PC-9 (cell line): ENCODE measurements at places on chromosomes 3 and 15. TPM values are rescaled to one million over a fixed set of nuclear protein-coding genes. Genes with fewer than 3 reads are reported as not detected.
A peak's percentile ranks its signal among the peaks of the same experiment; 100 is the strongest.

Gene UMPS
- total RNA-seq = 35.6 and 61.8 TPM in 2 replicates

Gene GOLGA8S
- 0.09 TPM in 1 of 2 replicates, not detected in the other for total RNA-seq

- no peak for DNase-seq
Measured at GRCh38 chr15:91857772-91858171, 4.3 kb downstream of the SLCO3A1 start.

DNA sequence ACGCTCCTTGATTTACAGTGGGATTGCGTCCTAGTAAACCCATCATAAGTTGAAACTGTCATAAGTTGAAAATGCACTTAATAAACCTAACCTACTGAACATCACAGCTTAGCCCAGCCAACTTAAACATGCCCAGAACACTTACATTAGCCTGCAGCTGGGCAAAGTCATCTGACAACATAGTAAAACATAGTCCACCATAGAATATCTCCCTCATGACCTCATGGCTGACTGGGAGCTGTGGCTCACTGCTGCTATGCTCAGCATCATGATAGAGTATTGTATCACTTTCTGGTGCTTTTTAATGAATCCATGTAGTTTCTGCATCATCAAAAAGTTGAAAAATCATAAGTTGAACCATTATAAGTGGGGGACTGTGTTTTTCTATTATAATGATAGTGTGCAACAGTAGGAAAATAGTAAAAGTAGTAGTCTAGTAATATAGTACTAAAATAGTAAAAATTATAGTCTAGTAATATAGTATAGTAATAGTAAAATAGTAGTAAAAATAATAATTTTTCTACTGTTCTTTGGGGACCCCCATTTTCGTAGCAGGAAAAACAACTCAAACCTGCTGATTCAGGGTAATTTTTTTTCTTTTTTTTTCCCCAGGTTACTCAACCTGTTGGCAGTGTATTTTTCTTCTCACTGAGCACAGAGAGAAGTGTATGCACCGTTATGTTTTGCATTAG, 233.5 kb downstream of the MYRIP start:
- no peak for DNase-seq

Gene SLCO2A1
- 0.44 and 0.70 TPM in 2 replicates for total RNA-seq

- peak; percentile 52 for DNase-seq
Measured at GRCh38 chr3:139297588-139298311, 46.1 kb upstream of the MRPS22 start.

GRCh38 chr15:43702174-43702573, 8.5 kb downstream of the CKMT1A start:
- DNase-seq = no peak

- DNase-seq = no peak
Measured at GRCh38 chr3:23329471-23330105, 126.5 kb downstream of the UBE2E2 start.

DNA sequence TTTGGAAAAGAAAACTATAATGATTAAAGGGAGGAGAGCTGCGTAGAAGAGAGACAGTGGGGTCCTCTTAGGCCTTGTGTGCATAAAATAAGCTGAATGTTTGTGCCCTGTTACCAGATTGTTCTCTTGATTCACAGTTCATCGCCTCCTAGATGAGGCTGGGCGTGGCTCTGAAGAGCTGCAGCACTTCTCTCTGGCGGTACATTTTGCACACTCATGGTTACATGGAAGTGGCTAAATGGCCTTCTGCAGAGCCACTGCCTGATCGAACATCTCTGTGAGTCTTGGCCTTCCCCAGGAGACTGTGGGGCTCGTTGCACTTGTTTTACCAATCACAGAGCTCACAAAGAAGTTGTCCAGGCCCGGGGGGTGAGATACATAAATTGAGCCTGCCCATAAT, 208.8 kb downstream of the GABRG3 start:
- no peak for DNase-seq

GRCh38 chr15:41936649-41937567, 35.4 kb downstream of the EHD4 start:
- no peak for DNase-seq

DNA sequence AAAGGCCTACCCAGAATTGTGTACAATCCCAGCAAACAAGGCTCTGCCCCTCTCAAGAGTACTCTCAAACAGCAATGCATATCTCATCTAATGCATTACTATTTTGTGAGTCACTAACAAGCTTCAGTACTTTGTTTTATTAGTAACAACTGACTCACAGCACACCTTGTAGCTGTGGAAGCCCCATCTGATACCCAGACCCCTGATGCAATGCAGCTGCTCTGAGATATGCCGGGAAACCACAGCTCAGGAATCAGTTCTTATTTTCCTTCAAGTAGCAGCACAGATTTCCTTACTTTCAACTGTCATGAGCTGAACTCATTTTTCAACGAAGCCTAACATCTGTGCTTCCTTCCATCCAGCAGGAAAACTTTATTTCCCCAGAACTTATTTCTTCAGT, 37.8 kb downstream of the CCNL1 start:
- peak; percentile 99 for DNase-seq

GRCh38 chr3:12307136-12307535, 18.3 kb downstream of the PPARG start:
- DNase-seq = no peak

DNA sequence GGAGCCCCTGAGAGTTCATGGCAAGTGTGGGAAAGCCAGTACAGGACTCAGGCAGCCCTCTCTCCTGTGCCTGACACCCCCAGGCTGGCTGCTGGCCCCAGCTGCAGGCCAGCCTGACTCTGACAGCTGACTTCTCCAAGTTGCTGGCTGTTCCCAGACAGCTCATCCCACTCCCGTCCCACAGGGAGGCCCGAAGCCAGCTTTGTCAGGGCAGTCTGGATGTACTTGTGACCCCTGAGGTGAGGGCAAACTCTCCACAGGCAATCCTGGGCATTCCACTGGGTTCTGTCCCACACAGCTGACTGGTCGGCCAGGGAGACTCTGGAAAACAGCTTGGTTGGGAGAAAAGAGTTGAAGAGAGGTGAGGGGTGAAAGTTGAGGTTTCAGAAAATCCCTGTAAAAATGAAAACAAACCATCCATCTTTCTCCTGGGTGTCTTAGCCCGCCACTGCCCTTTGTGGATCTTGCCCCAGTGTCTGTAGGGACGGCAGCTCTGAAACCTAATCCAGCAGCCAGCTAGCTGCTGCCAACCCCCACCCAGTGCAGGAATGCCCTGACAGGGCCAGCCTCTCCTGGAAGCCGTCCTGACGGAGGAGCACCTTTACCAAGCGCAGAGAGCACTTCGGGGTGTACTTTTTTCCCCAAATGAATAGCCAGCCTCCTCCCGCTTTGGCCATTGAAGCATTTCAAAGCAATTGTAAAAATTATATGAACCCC, 87.9 kb downstream of the DNAJB8 start:
- DNase-seq = no peak

Gene NR1I2
- not detected in 2 replicates for total RNA-seq

GRCh38 chr3:178405531-178405930, 130.7 kb upstream of the KCNMB2 start:
- DNase-seq = no peak

Gene C3orf70
- total RNA-seq = not detected in 2 replicates

Gene ATP13A4
- total RNA-seq = 0.22 TPM in 1 of 2 replicates, not detected in the other

DNA sequence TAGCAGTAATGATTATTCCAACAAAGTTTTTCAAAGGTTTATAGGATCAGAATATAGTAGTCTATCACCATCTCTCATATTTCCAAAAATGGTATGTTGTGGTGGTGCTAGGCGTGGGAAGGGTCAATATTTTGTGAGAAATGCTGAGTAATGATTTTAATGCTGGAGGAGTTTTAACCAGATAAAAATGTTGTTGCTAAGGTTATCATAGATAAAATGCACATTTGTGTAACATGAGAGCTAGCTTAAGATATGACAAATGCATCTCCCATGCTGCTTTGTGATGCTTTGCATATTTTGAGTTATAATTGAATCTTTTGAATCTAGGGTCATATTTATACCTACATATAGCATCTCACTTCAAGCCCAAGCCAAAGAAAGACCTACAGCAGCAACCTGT, 103.9 kb upstream of the ROBO1 start:
- no peak for DNase-seq

- no peak for DNase-seq
Measured at GRCh38 chr3:10940106-10940505, 52.4 kb upstream of the SLC6A1 start.

Gene CADM2
- total RNA-seq = 0.59 and 0.70 TPM in 2 replicates

Gene ULK3
- 30.2 and 46.6 TPM in 2 replicates for total RNA-seq

DNA sequence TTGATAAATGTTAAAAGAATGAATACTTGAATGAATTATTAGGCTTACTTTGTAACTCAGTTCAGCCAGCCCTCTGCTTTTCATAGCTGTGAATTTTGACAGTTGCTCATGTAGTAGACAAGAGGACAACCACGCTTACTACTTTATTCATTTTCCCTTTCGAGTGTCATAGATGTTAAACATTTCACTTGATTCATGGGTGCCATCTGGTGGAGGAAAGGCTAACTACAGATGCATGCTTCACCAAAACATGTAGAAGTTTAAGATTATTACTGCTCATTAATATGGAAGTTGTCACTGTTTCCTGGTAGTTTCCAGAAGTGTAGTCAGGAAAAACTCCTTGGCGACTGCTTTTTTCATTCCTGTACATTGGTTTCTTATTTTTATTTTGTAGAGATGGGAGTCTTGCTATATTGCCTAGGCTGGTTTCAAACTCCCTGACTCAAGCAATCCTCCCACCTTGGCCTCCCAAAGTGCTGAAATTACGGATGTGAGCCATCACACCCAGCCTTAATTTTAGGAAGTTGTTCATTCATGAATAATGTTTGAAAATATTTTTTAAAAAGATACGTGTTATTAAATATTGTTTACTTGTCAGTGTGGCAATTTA, 163.2 kb downstream of the B3GALNT1 start:
- DNase-seq = peak; percentile 66

Gene ST8SIA2
- total RNA-seq = not detected in 2 replicates

GRCh38 chr3:46221391-46221790, 13.3 kb upstream of the CCR1 start:
- no peak for DNase-seq

GRCh38 chr15:78012643-78013077, 64.9 kb downstream of the TBC1D2B start:
- DNase-seq = peak; percentile 80

- peak; percentile 12 for DNase-seq
Measured at GRCh38 chr3:27312044-27312668, 57.0 kb downstream of the NEK10 start.

- no peak for DNase-seq
Measured at GRCh38 chr3:65729555-65729954, 309.2 kb downstream of the MAGI1 start.

GRCh38 chr3:122681284-122681973, 790 bp downstream of the PARP14 start:
- no peak for DNase-seq

GRCh38 chr3:152477422-152477821, 208.7 kb downstream of the MBNL1 start:
- no peak for DNase-seq

DNA sequence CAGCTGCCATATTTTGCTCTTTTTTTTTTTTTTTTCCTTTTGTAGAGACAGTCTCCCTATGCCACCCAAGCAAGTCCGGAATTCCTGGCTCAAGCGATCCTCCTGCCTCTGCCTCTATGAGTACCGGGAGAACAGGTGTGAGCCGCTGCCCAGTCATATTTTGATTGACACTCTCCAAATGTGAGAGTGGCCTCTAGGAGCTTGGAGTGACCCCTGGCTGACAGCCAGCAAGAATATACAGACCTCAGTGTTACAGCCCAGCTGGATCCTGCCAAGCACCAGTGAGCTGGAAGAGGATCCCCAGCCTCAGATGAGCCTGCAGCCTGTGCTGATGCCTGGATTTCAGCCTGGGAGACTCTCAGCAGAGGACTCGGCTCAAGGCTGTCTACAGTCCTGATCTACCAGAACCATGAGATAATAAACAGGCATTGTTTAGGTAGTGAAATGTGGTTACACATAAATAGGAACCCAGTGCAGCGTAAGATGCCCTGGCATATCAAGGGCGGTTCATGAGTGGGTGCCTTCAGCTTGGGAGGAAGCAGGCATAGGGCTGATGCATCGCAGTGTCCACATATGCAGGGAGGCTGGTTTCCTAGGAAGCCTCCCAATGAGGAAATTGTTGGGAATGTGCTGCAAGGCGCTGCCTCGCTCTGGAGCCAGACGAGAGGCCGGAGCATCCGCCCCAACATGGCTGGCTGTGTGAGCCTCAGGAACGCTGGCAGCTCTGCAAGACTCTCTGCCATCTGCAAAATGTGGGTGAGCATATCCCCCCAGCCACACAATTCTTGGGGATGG, 38.9 kb upstream of the ATP10A start:
- no peak for DNase-seq

Gene CHSY1
- total RNA-seq = 10.3 and 10.7 TPM in 2 replicates

DNA sequence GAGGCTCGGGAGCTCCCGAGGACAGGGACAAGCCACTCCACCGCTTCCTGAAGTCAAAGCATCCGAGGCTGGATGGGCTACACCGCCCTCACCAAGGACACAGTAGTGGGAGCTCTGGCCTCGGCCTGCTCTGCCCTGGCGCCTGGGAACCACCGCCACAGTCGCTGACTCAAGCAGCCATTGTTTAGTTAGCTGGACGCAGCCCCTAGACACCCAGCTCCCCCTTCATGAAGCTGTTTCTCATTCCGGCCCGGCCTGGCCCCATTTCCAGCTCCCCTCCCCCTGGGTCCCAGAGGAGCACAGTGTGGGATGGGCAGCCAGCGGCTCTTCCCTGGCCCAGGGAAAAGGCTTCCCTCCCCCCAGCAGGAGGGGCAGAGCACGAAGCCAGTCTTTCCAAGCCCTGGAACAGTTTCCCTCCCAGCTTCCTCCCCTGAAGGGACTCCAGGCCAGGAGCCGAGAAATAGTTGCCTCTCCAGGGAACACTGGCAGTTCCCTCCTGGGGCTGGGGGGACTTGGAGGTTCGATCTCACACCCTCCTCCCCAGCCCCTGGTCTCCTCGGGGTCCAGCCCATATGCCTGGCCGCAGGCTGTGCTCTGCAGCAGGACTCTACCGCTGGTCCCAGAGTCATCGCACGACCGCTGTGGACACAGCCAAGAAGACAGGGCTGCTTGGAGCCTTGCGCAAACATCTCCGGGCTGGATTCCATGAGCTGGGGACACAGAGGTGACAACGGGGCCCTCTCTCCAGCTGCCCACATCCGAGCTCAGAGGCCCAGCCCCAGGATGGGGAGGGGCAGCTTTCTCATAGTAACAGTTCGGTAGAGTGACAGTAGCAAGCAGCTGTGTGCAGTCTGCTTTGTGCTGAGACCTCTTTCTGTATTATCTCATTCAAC, 10.0 kb downstream of the PLXND1 start:
- peak; percentile 54 for DNase-seq

- no peak for DNase-seq
Measured at GRCh38 chr3:36895496-36896409, 49.1 kb downstream of the TRANK1 start.

DNA sequence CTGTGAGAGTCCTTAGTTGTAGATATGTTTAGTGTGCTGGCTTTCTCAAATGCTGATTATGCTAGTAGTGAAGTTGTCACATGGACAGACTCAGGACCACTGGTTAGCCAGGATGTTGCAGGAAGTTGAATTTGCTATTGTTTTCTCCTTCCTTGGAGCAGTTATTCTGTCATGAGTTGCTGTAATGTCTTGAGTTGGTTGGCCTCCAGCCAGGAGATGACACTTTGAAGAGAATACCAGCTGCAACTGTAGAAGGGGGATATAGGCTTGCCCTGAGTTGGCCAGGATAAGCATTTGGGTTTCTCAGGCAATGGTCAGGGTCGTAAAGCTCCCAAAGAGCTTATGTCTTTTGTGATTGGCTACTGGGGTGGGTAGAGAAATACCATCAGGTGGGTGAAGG, 206.7 kb downstream of the ZNF621 start:
- DNase-seq = no peak

Gene TMCO5A
- total RNA-seq = 0.35 TPM in 1 of 2 replicates, not detected in the other

- no peak for DNase-seq
Measured at GRCh38 chr3:123832692-123833397, 51.3 kb downstream of the MYLK start.

GRCh38 chr3:140863580-140864009, 78.0 kb upstream of the SLC25A36 start:
- peak; percentile 53 for DNase-seq

- no peak for DNase-seq
Measured at GRCh38 chr3:96619475-96619874, 194.9 kb upstream of the EPHA6 start.
